Right atrium auricular region (tissue), 2 donors: ENCODE measurements at places on chromosomes 5 and 9. TPM values are rescaled to one million over a fixed set of nuclear protein-coding genes. Genes with fewer than 3 reads are reported as not detected.

DNA sequence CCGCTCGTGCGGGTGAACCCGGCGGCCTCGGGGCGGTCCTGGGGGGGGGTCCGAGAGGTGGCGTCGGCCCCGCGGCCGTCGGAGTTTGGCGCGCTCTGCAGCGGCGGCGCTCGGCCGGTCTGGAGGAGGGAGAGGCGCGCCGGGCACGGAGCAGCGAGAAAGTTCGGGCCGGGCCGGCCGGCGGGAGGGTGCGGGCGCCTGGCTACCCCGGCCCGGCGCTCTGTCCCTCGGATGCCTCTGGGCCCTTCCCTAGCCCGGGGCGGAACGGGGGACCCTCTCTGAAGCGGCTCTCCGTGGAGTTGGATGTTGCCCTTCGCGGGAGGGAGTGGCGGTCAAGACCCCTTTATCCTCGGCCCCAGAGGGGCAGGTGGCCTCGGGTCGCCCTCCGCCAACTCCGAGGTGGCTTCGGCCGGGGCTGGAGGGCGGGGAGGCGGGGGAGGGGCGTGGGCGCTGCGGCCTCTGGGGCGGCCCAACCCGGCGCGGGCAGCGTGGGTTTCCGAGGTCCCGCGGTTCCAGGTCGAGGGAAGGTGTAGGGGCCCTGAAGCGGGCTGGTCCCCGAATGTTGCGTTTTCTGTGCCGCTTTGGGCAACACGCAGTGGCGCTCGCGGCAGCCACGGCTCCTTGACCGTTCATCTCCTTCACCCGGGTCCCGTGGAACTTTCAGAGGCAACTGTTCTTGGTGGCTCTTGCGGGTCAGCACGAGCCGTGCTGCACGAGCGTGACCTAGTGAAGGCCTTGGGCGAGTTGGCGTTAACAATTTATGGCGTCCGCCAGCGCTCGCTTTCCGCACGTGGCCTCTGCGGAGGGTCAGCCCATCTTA lies 290.5 kb downstream of the DOCK8 start:
- DNase-seq = peak; percentile 64

The PCSK5 gene
- total RNA-seq = 6.5 TPM

DNA sequence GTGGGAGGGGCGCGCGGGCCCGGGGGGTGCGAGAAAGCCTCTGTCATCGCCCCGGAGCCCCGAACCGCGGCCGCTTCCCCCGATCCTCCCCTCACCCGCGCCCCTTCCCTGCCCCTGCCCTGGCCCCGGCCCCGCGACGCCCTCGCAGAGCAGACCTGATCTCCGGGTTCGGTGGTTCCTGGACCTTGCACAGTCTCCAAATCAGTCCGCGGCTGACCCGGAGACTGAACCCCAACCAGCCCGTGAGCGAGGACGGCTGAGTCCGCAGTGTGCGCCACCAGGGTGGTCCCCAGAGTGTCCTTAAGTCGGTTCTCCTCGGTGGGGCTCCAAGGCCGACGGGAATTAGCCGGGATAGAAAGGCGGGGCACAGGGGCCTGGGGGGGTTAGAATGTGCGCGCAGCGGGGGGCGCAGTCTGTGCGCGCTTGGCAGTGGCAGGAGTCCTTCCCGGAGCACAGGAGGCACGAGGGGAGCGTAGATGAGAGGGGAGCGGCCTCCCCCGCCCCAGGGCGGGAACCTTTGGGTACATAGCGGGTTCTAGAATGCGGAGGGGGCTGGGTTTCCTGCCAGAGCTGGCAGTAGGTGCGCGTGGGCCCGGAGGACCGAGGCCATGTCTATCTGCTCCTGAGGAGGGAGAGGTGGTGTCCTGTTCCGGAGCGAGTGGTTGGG lies 779 bp downstream of the PKN3 start:
- DNase-seq = no peak

DNA sequence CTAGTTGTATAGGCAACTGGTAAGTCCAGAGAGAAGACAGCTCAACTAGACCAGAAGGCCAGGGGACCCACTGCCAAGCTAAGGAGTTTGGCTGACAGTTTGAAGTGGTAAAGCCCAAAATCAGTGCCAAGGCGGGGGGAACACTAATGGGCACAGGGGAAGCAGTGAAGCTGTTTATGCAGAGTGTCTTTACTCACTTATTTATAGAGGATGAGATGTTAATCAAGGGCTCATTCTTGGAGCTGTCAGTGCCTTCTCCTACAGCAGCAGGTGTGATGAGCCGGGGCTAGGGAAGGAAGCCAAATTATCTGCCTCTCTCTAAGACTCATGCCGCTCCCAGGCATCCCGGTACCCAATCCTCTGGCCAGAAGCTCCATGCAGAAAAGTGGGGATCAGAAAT lies 75.2 kb upstream of the GALNT10 start:
- no peak for DNase-seq

- no peak for DNase-seq
These were observed 7.4 kb upstream of the KIAA1958 start for GRCh38 chr9:112479221-112479620.

GRCh38 chr5:153900703-153901395 lies 137.9 kb downstream of the FAM114A2 start:
- DNase-seq = no peak

- no peak for DNase-seq
These were observed 98.3 kb downstream of the BASP1 start for GRCh38 chr5:17315710-17316221.

DNA sequence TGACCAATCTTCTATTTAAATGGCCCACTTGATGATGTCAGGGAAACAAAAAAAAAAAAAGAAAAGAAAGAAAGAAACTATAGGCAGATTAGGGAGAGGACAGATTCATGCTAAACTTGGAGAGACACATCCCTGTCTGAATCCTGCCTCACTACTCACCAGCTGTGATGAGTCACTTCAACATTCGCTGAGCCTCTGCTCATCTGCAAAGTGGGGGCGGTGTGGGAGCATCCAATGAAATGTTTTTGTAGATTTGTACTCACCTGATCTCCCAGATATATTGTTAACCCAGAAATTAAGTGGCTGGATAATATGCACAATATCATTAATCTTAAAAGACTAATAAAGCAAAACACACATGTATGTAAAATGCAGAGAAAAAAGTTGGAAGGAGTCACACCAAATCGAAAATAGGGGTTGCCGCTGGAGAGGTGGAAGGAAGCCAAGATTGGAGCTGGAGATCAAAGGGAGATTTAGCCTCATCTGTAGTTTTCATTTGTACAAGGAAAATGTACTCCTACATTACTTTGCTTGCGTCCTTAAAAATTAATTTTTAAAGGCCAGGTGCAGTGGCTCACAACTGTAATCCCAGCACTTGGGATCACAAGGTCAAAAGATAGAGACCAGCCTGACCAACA lies 17.0 kb upstream of the ERGIC1 start:
- DNase-seq = no peak

DNA sequence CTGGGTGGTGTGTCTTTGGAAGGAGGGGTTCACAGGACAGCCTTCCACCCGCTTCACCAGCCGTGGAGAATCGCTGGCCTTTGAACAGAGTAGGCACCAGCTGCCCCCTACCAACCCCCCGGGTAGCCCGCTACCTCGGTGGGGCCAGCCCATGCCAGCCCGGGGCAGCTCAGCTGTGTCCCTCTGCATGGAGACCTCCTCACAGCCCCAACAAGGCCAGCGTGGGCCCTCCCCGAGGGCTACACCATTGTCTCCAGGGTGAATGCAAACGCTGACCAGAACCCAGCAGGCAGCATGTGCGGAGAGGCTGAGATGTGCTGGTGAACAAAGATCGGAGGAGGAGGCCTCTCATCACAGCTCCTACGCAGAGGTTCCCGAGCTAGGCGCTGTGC lies 51.9 kb downstream of the LMX1B start:
- no peak for DNase-seq

The IGFBPL1 gene
- 2.8 TPM for total RNA-seq

The PHYHD1 gene
- 21.3 TPM for total RNA-seq

The FEM1C gene
- total RNA-seq = 26.0 TPM

DNA sequence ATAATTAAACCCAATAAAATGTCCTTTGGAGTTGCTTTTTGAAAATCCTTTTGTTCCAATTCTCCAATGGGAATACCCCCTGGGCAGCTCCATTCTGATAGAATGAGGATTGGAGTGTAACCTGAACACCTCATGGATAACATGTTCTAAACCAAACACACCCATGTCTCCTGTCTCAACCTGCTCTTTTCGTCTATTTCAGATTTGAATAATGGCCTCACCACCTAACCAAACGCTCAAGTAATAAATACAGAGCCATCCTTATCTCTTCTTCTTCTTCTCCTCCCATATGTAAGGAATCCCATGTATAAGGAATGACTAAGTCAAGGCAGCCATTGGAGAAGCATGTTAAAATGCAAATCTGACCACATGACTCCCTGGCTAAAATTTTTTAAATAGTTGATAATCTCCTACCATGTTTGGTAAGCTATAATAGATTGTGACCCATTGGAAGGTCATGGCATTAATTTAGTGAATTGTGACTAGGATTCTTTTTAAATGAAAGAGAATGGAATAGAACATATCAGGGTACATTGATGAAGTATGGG lies 26.0 kb downstream of the ELL2 start:
- no peak for DNase-seq

The HACD4 gene
- total RNA-seq = 1.7 TPM

GRCh38 chr5:600886-601541 lies 11.1 kb upstream of the CEP72 start:
- DNase-seq = no peak

DNA sequence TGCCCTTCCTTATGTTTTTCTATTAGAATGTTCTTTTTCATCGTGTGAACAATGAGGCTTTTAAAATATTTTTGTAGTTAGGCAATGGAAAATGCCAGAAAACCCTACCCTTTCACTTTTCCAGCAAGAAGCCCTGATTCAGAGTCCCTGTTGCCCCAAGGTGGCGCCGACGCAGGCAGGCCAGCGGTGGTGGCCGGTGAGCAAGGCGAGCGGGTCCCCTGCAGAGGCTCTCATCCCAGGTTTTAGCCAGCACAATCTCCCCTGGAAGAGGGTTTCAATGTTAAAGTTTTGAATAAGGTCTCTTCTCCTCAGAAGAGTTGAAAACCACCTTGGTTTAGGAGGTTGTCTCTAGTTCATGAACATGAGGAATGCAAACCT lies 40.8 kb upstream of the CKMT2 start:
- DNase-seq = no peak

DNA sequence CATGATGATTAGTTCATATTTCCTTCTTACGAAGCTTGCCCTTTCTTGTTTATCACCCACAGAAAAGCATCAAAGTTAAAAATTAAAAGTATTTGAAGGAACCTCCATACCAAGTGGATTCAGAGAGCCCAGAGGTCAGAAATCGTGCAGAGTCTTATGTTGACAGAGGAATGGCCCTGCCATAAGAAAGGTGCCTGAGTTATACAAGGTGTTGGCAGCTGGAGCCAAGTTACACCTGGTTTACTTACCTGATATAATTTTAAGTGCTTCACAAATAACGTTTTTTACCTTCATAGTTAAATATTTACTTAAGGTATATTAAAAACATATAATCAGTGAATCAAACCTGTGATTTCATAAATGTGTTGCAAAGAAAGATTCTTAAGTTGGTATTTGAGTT lies 42.3 kb upstream of the DHFR start:
- no peak for DNase-seq

DNA sequence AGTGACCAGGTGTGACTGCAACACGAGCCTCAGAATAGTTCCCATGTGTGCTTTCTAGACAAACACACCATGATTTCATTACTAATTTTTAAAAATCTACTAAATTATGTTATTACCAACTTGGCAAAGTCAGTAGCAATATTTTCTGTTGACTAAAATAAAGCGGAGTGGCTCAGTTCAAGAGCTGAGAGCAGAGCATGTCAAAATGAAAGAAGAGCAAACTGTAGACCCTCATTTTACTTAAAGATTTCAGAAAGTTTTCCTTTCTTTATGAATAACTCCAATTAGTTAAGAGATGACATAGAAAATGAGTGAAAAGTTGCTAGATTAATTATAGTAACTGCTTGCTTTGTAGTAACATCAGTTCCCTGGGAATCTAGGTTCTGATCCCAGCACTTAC lies 17.9 kb downstream of the OXCT1 start:
- DNase-seq = no peak

The C5orf52 gene
- total RNA-seq = not detected

- no peak for DNase-seq
These were observed 214.9 kb upstream of the TBCA start for GRCh38 chr5:77991084-77991483.

The PIP5K1B gene
- total RNA-seq = 18.4 TPM

DNA sequence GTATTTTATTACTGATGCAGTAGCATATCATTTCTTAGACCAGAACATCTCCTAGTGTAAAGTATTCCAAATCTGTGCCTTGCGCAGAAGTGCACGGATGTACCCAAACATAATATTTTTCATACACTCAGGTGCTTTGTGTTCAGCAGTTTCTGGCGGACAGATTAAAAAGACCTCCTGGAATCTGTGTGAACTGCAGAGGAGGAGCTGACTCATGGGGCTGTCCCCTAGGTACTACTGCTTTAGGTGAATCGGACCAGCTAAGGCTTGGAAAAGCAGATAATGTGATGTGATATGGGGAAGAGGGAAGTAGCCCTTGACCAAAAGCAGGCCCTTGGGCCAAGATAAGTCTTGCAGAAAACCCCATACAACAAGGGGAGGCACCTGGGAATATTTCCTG lies 310.1 kb downstream of the PLK2 start:
- DNase-seq = no peak

The SH3GLB2 gene
- total RNA-seq = 25.6 TPM

DNA sequence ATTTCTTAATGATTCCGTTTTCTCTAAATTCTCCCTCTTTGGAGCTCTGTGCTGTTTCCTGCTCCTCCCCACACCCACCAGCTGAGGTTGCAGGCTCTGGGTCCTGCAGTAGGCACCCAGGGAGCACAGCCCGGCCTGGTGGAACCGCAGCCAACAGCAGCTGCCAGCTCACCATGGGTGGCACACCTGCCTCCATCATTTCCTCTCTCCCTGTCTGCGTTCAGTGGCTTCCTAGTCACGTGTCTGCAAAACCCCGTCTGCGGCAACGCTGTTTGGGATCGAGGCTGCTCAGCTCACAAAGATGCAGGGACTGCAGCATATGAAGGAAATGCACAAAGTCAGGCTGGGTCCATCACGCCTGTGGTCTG lies 367.8 kb downstream of the IRX2 start:
- no peak for DNase-seq

The CCDC183 gene
- 2.5 TPM for total RNA-seq

The TMEM232 gene
- 1.1 TPM for total RNA-seq

DNA sequence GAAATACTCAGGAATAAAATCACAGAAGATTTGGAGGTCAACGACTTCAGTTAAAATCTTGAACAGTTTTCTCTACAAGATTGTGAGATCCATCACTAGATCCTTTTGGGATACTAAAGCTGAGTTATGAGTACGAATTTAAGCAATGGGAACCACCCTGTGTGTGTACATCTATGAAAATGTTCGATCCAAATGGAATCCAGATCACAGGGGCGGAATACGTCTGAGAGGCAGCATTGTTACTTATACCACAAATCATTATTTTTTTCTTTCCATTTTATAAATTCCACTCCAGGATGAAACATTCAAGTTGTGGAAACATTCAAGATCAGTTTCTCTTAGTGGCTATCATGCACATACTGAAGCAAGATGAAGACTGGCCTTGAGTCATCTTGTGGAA lies 239.3 kb upstream of the PAPPA start:
- no peak for DNase-seq

The FAT2 gene
- not detected for total RNA-seq

The ZNF608 gene
- 29.4 TPM for total RNA-seq

The GDA gene
- not detected for total RNA-seq

The MRPL50 gene
- total RNA-seq = 14.8 TPM
